ENCODE measurements at places on chromosomes 11 and 22.

DNA sequence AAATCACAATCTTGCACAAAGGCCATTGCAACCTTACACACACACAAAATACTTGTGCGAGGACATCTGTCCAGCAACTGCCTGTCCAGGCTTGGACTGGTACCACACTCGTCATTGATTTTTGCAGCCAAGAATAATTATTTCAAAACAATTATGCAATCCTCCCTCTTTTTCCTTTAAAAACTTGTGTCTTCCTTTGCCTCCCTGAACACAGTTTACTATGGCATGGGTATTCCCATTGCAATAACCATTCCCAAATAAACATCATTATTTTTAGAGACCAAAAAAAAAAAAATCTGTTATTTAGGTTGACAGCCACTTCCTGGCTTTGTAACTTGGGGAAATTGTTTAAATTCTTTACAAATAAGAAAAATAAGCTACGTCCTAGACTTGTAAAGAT is 54.0 kb downstream of the C11orf91 start:
- DNase-seq = peak; percentile 26

DNA sequence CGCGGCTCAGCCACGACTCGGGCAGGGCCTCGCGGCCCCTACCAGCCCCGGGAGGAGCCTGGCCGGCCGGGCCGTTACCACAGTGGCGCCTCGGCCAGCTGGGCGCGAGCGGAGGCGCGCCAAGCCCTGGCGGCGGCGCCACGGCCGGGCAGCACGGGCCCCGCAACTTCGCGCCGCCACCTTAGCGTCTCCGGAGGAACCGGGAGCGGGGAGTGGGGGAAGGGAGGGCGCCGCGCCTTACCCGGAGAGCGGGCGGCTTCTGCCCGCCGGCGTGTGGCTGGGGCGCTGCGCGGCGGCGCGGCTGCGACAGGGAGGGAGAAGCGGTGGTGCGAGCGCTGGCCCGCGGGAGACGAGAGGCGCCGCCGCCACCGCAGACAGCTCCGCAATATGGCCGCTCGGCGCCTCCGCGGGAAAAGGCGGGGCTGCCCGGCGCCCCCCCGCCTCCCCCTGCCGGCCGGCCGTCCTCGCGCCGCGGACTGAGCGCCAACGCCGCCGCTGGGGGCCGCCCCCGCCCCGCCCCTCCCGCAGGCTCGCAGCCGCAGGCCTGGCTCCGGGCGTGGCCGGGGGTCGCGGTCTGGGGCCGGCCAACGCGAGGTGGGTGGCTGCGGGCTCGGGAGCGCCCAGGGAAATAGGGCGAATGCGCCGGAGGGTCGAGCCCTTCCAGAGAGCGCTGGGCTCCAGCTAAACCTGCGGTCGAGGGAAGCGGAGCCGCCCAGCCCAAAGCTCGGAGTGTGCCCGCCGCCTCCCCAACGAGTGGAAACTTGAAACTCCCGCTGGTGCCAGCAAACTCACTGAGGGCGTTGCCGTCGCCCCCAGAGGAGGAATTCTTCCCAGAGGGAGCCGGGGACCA is at the start of gene RDX:
Gene RDX (minus strand): TSS at position 389 of the 850 bp plus-strand sequence. CDS start 16,922 bp downstream, outside the sequence.
- DNase-seq = peak; percentile 87

GRCh38 chr11:77506857-77507256 is 33.0 kb upstream of the PAK1 start:
- peak; percentile 65 for DNase-seq

DNA sequence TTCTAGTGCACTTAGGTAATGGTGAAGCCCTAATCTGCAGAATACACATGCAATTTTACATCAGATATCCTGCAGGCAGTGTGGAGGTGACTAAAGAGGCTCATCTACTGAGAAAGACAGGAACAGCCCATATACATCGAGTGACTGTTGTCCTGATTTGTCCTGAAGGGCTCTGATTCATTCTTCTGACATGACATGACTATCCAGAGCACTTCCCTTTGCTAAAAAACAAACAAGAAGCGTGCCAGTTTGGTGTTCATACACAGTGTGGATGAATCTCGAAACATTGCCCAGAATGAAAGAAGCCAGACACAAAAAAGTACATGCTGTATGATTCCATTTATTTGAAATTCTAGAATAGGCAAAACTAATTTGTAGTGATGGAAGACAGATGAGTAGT is 48.0 kb upstream of the AMPD3 start:
- peak; percentile 93 for DNase-seq

GRCh38 chr11:73547706-73548595 is 50.0 kb downstream of the FAM168A start:
- no peak for DNase-seq

- no peak for DNase-seq
Measured at GRCh38 chr11:96211436-96211835, 131.6 kb downstream of the MAML2 start.

Data from fibroblast of skin of back (primary cell).